Stimulated activated CD8-positive, alpha-beta memory T cell treated with anti-CD3 and anti-CD28 coated beads, Interleukin-4, amount 100 ng/mL, for 4 hours (primary cell): ENCODE measurements at places on chromosomes 11 and 22.

- DNase-seq = no peak
Measured at GRCh38 chr22:32940736-32941135, 117.4 kb downstream of the SYN3 start.

GRCh38 chr11:42967653-42968052 is 344.1 kb upstream of the API5 start:
- DNase-seq = no peak

- DNase-seq = no peak
Measured at GRCh38 chr11:61087426-61088119, 14.7 kb upstream of the CD5 start.

- no peak for DNase-seq
Measured at GRCh38 chr11:90178751-90179150, 44.1 kb downstream of the CHORDC1 start.

- DNase-seq = no peak
Measured at GRCh38 chr22:20173772-20174171, 22.9 kb upstream of the CCDC188 start.
